ENCODE measurements at places on chromosomes 3 and 15. TPM values are rescaled to one million over a fixed set of nuclear protein-coding genes. Genes with fewer than 3 reads are reported as not detected.

Gene STIMATE
- 23.6 TPM for total RNA-seq

Gene P2RY12
- total RNA-seq, result not detected

- H3K27me3 ChIP-seq, result no peaks in the 10 kb centered on the region
- no peak overlapping the region for H3K27ac ChIP-seq
- no peak overlapping the region for H3K4me3 ChIP-seq
- no peaks in the 10 kb centered on the region for H3K4me1 ChIP-seq
- no peaks in the 10 kb centered on the region for H3K36me3 ChIP-seq
Observed at GRCh38 chr3:72960812-72961518, 35.6 kb upstream of the PPP4R2 start.

GRCh38 chr3:72274493-72275330 is 489.8 kb upstream of the PROK2 start:
- H3K27ac ChIP-seq, result no peak overlapping the region
- H3K4me3 ChIP-seq, result no peak overlapping the region
- no peaks in the 10 kb centered on the region for H3K27me3 ChIP-seq

GRCh38 chr3:139187154-139187553 is 142.5 kb upstream of the PRR23C start:
- no peak overlapping the region for H3K27ac ChIP-seq
- no peak for DNase-seq
- H3K27me3 ChIP-seq, result no peaks in the 10 kb centered on the region
- H3K36me3 ChIP-seq, result no peaks in the 10 kb centered on the region
- no peak overlapping the region for H3K4me3 ChIP-seq

DNA sequence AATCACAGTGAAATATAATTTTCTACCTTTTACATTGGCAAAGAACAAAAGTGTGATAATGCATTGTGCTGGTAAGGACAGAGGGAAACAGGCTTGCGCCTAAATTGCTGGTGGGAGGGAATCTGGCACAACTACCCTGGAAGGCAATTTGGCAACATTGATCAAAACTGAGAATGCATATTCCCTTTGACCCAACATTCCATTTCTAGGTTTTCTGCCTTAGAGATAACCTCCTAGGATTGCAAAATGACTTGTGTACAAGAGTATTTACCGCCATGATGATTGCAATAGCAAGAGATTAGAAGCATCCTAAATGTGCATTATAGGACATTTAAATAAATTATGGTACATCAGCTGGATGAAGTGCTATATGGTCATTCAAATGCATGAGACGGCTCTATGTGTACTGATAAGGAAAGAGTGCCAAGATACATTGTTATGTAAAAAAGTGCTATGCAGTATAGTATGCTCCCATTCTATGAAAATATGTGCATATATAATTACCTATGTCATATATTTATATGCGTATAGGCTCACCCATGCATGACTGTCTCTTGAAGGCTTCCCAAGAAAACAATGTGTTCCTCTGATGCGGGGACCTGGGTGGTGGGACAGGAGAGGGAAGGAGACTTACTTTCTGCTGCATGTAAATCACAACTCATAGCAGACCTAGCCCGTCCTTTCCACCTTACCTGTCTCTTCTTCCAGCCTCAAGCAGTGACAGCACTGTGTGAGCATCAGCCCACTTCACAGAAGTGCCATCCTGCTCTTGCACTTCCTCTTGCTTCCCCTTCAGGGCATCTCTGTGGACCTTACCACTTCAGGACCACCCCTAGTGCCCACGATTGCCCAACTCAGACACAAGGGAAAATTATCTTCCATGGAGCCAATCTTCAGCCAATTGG is 249.9 kb upstream of the TLE3 start:
- no peaks in the 10 kb centered on the region for H3K4me1 ChIP-seq
- no peak for DNase-seq
- no peak overlapping the region for H3K4me3 ChIP-seq
- H3K27me3 ChIP-seq, result no peaks in the 10 kb centered on the region
- no peak overlapping the region for H3K27ac ChIP-seq
- H3K36me3 ChIP-seq, result no peaks in the 10 kb centered on the region

DNA sequence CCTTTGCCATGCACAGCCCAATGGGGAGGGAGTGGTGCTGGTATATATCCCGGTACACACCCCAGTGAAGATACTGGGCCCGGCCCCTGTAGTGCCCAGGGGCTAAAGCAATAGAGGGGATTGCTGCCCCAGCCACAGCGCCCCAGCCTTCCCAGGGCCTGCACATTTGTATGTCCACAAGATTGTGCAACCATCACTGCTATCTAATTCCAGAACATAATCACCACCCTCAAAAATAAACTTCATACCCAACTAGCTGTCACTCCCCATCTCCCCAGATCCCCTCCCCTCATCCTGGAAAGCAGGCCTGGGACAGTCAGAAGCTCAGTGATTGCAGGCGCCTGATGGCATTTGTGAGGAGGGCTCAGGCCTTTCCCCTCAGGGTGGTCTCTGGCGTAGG is 13.5 kb downstream of the GNAI2 start:
- no peaks in the 10 kb centered on the region for H3K27me3 ChIP-seq
- H3K36me3 ChIP-seq, result no peaks in the 10 kb centered on the region
- no peak for DNase-seq
- peaks cover 21% of the 10 kb centered on the region for H3K4me1 ChIP-seq
- H3K4me3 ChIP-seq, result no peak overlapping the region

DNA sequence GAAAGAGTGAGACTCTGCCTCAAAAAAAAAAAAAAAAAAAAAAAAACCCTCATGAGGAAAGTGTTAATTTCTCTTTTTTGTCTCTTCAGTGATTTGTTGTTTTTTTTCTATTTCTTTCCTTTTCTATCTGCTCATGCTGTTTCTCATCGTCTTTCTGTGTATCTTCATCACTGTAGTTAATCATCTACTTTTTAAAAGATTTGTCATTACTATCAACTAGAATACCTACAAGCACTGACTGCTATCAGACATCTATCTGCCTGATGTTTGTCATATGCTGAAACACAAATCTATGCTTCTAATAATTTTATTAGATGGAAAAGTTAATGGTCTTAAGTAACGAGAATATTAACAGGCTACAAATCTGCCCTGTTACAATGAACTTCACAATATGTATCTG is 26.8 kb downstream of the CCDC14 start:
- no peaks in the 10 kb centered on the region for H3K4me1 ChIP-seq
- H3K36me3 ChIP-seq, result peaks cover 13% of the 10 kb centered on the region
- H3K27me3 ChIP-seq, result no peaks in the 10 kb centered on the region

DNA sequence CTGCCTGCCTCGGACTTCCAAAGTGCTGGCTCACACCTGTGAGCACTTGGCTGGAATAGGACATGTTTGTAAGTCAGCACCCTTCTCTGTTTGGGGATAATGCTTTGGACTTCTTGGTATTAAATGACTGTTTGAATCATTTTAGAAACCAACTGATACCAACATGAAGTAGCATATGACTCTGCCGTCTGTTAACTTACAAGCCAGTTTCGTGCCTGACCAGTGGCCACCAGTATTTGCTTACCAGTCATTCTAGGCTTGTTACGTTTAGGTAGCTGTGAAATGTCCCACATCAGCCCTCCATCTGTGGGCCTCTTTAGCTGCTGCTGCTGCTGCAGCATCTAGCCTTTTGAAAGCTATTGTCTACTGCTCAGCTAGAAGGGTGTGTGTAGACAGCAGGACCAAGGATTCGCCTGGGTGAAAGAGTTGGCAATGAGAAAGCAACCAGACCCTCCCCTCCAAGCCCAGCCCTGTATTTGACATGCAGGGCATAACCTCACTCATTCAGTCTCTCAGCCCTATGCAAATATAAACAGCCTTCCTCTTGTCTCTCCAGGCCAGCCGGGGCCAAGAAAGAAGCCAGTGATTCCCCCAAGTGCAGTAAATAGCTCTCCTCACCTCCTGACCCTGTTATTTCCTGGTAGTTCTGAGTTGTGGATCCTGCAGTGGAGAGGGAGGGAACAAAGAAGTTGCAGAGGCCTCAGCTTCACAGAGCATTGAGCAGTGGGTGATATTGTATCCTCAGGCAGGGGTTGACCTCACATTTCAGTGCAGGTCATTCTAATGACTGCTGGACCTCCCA is 51.0 kb downstream of the NKIRAS1 start:
- peaks cover 22% of the 10 kb centered on the region for H3K4me1 ChIP-seq
- H3K4me3 ChIP-seq, result no peak overlapping the region
- peak overlapping the region; percentile 53 for H3K27ac ChIP-seq
- no peaks in the 10 kb centered on the region for H3K27me3 ChIP-seq
- peak; percentile 67 for DNase-seq

- no peaks in the 10 kb centered on the region for H3K27me3 ChIP-seq
- no peak overlapping the region for H3K4me3 ChIP-seq
- H3K4me1 ChIP-seq, result peaks cover 29% of the 10 kb centered on the region
- peak overlapping the region; percentile 76 for H3K27ac ChIP-seq
Observed at GRCh38 chr3:58175437-58176184, 35.2 kb downstream of the DNASE1L3 start.

DNA sequence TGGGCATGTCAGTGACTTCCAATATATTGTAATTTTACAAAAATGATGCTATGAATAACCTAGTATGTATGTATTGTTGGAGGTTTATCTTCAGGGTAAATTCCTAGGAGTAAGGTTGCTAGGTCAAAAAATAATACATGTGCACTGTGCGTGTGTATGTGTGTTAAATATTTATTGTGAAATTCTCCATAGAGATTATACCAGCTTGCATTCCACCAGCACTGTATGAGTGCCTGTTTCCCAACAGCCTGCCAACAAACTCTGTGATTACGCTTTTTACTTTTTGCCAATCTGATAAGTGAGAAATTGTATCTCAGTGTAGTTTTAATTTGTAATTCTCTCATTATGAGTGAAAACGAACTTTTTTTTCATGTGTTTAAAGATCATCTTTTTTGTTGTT is 12.6 kb upstream of the IGF2BP2 start:
- no peaks in the 10 kb centered on the region for H3K4me1 ChIP-seq
- no peak overlapping the region for H3K4me3 ChIP-seq
- DNase-seq, result no peak
- no peaks in the 10 kb centered on the region for H3K27me3 ChIP-seq
- no peak overlapping the region for H3K27ac ChIP-seq

DNA sequence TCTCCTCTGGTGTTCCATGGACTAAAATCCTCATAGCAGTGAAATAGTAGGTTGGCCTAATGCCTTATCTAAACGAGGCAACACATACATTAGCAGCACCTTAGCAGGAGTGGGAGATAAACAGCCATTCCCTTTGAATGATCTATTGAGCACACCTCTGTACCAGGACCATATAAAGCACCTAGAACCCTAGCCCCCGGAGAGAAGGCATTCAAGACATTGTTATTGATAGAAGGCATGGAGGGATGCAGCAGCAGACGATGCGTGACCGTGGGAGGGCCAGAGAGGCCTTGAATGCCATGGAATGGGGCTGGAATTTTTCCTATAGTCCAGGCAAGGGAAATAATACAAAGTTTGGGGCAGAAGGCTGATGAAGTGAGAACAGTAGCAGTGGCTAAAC is 6.6 kb upstream of the SEMA5B start:
- DNase-seq, result no peak
- H3K4me1 ChIP-seq, result peaks cover 8% of the 10 kb centered on the region
- no peak overlapping the region for H3K4me3 ChIP-seq
- no peaks in the 10 kb centered on the region for H3K36me3 ChIP-seq
- no peak overlapping the region for H3K27ac ChIP-seq

GRCh38 chr15:64100958-64101357 is 5.2 kb downstream of the SNX1 start:
- no peaks in the 10 kb centered on the region for H3K27me3 ChIP-seq
- DNase-seq, result no peak
- H3K4me1 ChIP-seq, result peaks cover 15% of the 10 kb centered on the region
- H3K4me3 ChIP-seq, result no peak overlapping the region

DNA sequence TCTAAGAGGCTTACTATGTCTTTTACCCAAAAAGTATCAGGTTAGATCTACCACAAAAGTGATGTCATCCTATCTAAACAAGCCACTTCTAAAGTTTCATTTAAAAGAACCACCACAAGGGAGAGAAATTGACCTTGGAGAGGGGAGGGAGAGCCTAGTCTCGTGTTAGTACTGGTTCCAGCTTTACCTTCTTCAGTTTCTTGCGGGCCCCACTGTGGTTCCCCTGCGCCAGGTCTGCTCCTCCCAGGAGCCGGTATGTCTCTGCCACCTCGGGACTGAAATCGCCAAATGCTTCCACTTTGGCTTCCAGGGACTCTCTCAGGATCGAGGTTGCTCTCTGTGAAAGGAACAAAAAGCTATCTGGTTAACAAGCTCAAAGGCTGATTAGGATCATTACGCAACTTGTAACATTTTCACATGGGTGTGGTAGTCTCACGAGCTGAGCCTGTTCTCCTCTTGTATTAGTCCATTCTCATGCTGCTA is 51.1 kb downstream of the SYNM start:
- DNase-seq, result no peak
- no peak overlapping the region for H3K27ac ChIP-seq
- peaks cover 9% of the 10 kb centered on the region for H3K4me1 ChIP-seq
- H3K36me3 ChIP-seq, result no peaks in the 10 kb centered on the region
- no peaks in the 10 kb centered on the region for H3K27me3 ChIP-seq
- no peak overlapping the region for H3K4me3 ChIP-seq

DNA sequence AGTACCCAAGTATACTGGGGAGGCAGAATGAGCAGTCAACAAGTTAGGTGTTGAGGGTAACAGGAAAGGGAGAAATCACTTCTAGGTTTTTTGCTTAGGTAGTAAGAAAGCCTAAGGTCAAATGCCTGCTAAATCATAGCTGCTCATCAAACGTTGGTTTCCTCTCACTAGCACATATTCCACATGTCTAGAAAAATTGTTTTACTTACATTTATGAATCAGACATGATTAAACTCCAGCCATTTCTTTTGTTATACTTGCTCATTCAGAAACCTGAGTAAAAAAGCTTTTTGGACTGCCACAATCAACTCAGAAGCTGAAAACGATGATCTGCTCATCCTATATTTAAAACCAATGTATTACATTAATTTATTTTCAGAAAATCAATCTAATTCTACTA is 40.2 kb downstream of the SLC9A9 start:
- peaks cover 10% of the 10 kb centered on the region for H3K4me1 ChIP-seq
- no peak overlapping the region for H3K27ac ChIP-seq
- no peaks in the 10 kb centered on the region for H3K36me3 ChIP-seq
- no peak overlapping the region for H3K4me3 ChIP-seq
- no peak for DNase-seq
- no peaks in the 10 kb centered on the region for H3K27me3 ChIP-seq

DNA sequence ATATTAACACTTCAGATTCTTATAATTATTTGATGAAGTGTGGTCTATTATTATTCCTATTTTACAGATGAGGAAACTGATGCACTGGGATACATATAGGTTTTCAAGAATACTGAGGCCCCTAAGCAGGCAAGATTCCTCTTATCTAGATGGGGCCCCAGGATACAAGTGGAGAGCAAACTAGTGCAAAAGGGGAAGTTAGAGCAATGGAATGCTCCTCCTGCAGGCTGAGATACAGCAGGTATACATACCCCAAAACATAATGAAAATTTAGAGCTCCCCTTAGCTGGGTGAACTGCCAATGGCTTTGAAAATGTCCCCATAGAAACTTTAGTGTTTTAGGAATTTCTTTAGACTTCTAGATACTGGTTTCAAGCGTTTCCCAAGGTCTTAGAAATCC is 247.1 kb downstream of the CHST2 start:
- H3K36me3 ChIP-seq, result no peaks in the 10 kb centered on the region
- H3K4me3 ChIP-seq, result no peak overlapping the region
- peak; percentile 8 for DNase-seq
- H3K27me3 ChIP-seq, result no peaks in the 10 kb centered on the region
- H3K4me1 ChIP-seq, result 0 out of 2 replicates have a peak, but pooled peaks cover 4% of the 10 kb centered on the region

GRCh38 chr15:100757661-100758060 is 122.0 kb upstream of the ALDH1A3 start:
- H3K27me3 ChIP-seq, result no peaks in the 10 kb centered on the region
- H3K36me3 ChIP-seq, result no peaks in the 10 kb centered on the region
- H3K4me3 ChIP-seq, result no peak overlapping the region
- no peaks in the 10 kb centered on the region for H3K4me1 ChIP-seq
- DNase-seq, result no peak
